ENCODE measurements at places on chromosomes 3 and 15. TPM values are rescaled to one million over a fixed set of nuclear protein-coding genes. Genes with fewer than 3 reads are reported as not detected.

GRCh38 chr3:149964291-149964690 is 6.4 kb downstream of the PFN2 start:
- DNase-seq, result no peak

GRCh38 chr15:71496336-71496955 is 313.9 kb upstream of the NR2E3 start:
- no peak for DNase-seq

DNA sequence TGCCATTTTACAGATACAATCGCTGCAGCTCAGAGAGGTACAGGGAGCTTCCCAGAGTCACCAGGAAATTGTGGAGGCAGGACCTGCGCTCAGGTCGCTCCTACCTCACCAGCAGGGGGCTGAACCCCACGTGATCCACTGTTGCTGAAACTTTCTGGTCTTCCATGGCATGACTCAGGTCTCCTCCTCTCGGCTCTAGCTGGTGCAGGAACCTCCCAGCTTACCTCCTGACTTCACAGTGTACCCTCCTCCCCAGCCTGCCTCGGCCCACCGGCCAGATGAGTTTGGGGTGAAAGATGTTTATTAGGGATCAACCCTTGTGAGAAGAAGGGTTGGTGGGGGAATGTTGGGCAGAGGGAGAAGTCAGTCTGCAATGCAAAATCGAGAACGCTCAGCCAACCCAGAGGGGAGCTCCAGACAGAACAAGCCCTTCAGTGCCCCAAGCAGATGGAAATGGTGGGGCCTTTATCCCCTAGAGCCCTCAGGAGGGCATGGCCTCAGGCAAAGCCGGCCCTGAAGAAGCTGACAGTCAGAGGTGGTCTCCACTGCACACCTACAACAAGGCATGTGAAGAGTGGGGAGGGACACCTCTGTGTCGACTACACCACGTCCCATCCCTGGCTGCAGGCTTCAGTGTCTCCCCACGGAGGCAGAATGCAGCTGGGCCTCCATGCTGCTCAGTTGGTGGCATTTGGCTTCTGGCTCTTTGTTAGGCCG is 118.6 kb upstream of the PRR20G start:
- DNase-seq, result no peak

Gene MUC4
- 0.03 TPM for polyA plus RNA-seq

Gene ABHD14A
- polyA plus RNA-seq, result 35.8 TPM

Measured in naive B cell (primary cell).